Left colon (tissue), 2 donors: ENCODE measurements at places on chromosomes 1 and 21. TPM values are rescaled to one million over a fixed set of nuclear protein-coding genes. Genes with fewer than 3 reads are reported as not detected.

Gene CYB561D1
- 18.7 TPM for total RNA-seq

Gene RBBP5
- total RNA-seq = 14.0 TPM

Gene NUP210L
- total RNA-seq = not detected

Gene DSCAM
- not detected for total RNA-seq

Gene ARHGEF11
- 42.1 TPM for total RNA-seq

Gene S100A7
- total RNA-seq = not detected

Gene FAAH
- total RNA-seq = 84.5 TPM

Gene SPRR2A
- not detected for total RNA-seq

Gene PLA2G2F
- total RNA-seq = 0.11 TPM

Gene LRRC8B
- 12.7 TPM for total RNA-seq

Gene ANKRD34A
- total RNA-seq = 0.27 TPM

Gene OR10J1
- total RNA-seq = not detected

Gene DNASE2B
- 1.3 TPM for total RNA-seq

Gene AVPR1B
- total RNA-seq = 0.61 TPM

Gene TRPM2
- total RNA-seq = 5.4 TPM

Gene PCP4L1
- not detected for total RNA-seq

Gene YTHDF2
- 64.9 TPM for total RNA-seq

Gene ZDHHC18
- 22.2 TPM for total RNA-seq

Gene RHBDL2
- total RNA-seq = 35.1 TPM

Gene SPATC1L
- total RNA-seq = 5.9 TPM

Gene S100A16
- 231 TPM for total RNA-seq

Gene SPATA21
- total RNA-seq = not detected

Gene COL18A1
- total RNA-seq = 10.6 TPM

Gene BARHL2
- total RNA-seq = not detected

Gene C1orf116
- total RNA-seq = 31.6 TPM

Gene TAS1R3
- total RNA-seq = 0.67 TPM

Gene ITLN2
- not detected for total RNA-seq
